Psoas muscle (tissue), 8 donors: ENCODE measurements at places on chromosomes 16 and 17. TPM values are rescaled to one million over a fixed set of nuclear protein-coding genes. Genes with fewer than 3 reads are reported as not detected.
A peak's percentile ranks its signal among the peaks of the same experiment; 100 is the strongest.

GRCh38 chr16:1152651-1153259 is at the start of gene CACNA1H:
TSS of gene CACNA1H (plus strand) at chr16:1153106. CDS start at chr16:1153738, 632 bp downstream.
- no peak for DNase-seq
- no peak within 1 kb of the TSS for H3K27ac ChIP-seq
- H3K27me3 ChIP-seq = no peaks in the 10 kb centered on the region
- H3K4me1 ChIP-seq = no peaks in the 10 kb centered on the region
- no peaks in the 10 kb centered on the region for H3K36me3 ChIP-seq

- H3K36me3 ChIP-seq = no peaks in the 10 kb centered on the region
- H3K27ac ChIP-seq = no peak overlapping the region
- H3K27me3 ChIP-seq = no peaks in the 10 kb centered on the region
- H3K4me1 ChIP-seq = no peaks in the 10 kb centered on the region
Observed at GRCh38 chr16:75514296-75514695, 19.1 kb upstream of the CHST6 start.

GRCh38 chr17:497241-498034 is 144.8 kb upstream of the RPH3AL start:
- no peak overlapping the region for H3K27ac ChIP-seq
- no peak for DNase-seq
- no peaks in the 10 kb centered on the region for H3K4me1 ChIP-seq
- H3K4me3 ChIP-seq = no peak overlapping the region
- H3K27me3 ChIP-seq = no peaks in the 10 kb centered on the region
- H3K36me3 ChIP-seq = no peaks in the 10 kb centered on the region

- DNase-seq = peak; percentile 94
- peaks cover 60% of the 10 kb centered on the region for H3K4me1 ChIP-seq
- peak overlapping the region; percentile 60 for H3K4me3 ChIP-seq
- H3K27me3 ChIP-seq = no peaks in the 10 kb centered on the region
- H3K27ac ChIP-seq = peak overlapping the region; percentile 100
- H3K36me3 ChIP-seq = no peaks in the 10 kb centered on the region
Observed at GRCh38 chr17:17839791-17840707, 3.3 kb upstream of the SREBF1 start.

- H3K27ac ChIP-seq = no peak overlapping the region
- no peaks in the 10 kb centered on the region for H3K36me3 ChIP-seq
- no peak for DNase-seq
- H3K27me3 ChIP-seq = no peaks in the 10 kb centered on the region
Observed at GRCh38 chr16:10314811-10315210, 71.0 kb upstream of the ATF7IP2 start.

DNA sequence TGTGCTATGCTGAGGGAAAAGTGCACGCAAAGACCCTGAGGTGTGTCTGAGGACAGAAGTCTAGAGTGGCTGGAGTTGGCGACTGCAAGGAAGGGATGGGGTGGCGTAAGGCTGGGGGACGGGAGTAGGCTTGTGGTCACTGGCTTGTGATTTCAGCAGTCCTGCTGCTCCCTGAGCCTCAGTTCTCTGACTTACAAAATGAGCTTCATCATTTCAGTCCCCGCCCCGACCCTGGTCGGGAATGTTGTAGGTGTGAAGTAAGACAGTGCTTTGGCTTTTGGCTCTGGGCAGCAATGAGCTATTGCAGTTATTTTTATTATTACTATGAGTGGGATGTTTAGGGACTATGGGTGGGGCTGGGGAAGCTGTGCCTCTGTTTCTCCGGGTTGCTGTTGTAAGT is 8.6 kb downstream of the ADGRG1 start:
- no peaks in the 10 kb centered on the region for H3K4me1 ChIP-seq
- no peak for DNase-seq
- no peaks in the 10 kb centered on the region for H3K27me3 ChIP-seq
- H3K4me3 ChIP-seq = no peak overlapping the region
- H3K27ac ChIP-seq = peak overlapping the region; percentile 63

GRCh38 chr17:49920030-49920769 is 48.8 kb upstream of the DLX4 start:
- no peak overlapping the region for H3K4me3 ChIP-seq
- no peaks in the 10 kb centered on the region for H3K27me3 ChIP-seq
- no peak overlapping the region for H3K27ac ChIP-seq
- H3K4me1 ChIP-seq = no peaks in the 10 kb centered on the region
- no peaks in the 10 kb centered on the region for H3K36me3 ChIP-seq

DNA sequence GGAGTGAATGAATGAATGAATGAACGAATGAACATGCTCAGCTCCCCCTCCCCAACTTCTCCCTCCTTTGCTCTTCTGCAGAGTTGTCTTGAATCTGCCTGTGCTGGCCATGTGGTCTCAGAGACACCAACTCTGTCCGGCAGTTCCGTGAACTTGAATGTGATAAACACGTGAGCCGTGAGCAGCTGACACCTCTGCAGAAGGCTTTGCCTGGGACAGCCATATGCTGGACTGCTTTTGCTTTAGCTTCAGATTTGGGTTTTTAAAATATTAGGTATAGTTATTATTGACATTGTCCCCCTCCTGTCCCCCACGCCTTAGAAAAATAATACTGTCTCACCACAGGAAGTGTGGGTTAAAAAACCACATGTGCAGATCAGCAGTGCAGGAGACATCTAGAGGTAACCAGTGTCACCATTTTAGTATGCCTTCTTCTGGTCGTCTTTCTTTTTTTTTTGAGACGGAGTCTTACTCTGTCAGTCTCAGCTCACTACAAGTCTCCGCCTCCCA is 83.8 kb downstream of the ABCC1 start:
- no peak overlapping the region for H3K27ac ChIP-seq
- H3K4me1 ChIP-seq = peaks cover 10% of the 10 kb centered on the region
- no peak overlapping the region for H3K4me3 ChIP-seq
- H3K27me3 ChIP-seq = no peaks in the 10 kb centered on the region
- DNase-seq = no peak

DNA sequence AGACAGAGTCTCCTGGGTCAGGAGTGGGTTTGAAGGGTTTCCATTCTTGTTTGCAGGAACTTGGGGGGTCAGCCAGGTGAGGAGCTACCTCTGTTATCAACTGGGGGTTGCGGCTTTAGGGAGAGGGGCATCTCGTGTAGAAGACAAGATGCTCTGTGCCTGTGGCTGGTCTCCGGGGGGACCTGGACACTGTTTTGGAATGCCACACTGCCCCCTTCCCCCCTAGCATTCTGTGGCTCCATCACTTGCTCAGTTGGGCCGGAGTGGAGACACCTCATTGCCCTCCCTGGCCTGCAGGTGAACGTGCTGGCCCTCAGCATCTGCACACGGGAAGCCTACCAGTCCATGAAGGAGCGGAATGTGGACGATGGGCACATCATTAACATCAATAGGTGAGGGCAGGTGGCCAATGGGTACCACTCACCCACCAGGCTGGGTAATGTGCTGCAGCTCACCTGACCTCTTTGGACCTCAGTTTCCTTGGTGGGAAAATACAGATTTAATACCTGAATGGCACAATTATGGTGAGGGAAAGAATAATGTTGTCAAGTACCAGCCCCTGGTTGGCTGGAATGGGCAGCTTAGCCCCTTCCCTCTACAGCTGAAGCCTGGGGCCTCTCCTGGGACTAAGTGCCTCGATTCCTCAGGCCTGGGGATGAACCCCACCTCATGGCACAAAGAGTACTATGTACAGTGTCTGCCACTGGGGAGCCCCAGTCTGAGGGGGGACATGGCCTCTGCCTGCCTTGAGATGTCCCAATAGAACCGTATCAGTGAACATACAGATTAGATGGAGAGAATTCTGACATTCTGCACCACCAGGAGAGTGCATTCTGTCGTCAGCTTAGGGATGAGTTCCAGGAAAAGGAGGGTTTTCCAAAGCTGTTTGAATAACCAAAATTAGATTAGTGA is 3.3 kb upstream of the MRM1 start:
- DNase-seq = no peak
- no peaks in the 10 kb centered on the region for H3K27me3 ChIP-seq
- no peak overlapping the region for H3K4me3 ChIP-seq
- no peak overlapping the region for H3K27ac ChIP-seq

DNA sequence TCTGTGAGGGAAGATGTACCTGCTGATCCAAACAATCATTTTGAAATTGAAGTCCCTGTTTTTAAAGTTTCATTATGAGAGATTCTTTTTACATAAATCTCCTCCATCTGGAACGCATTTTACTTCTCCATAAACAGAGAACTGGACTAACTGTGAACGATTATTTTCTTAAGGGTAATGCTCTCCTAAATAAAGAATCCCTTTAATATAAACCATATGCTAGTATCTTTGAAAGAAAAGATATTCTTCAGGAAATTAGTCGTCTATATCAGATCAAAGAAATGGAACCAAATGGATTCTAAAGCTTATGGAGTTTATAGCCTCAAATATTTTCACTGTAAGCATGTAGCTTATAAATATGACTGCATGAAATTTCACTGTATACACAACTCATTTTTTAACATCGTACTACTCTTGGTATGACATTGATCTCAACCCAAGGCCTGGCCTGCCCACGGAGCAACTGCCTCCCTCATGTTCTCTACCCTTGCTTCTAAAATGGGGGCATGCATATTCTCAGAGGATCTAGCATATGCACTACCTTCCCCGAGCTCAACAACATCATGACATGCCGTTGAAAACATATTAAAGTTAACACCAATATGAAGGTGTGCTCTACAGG is 66.4 kb downstream of the MYH10 start:
- H3K27me3 ChIP-seq = no peaks in the 10 kb centered on the region
- no peaks in the 10 kb centered on the region for H3K4me1 ChIP-seq
- H3K4me3 ChIP-seq = no peak overlapping the region
- peaks cover 2% of the 10 kb centered on the region for H3K36me3 ChIP-seq

- no peak for DNase-seq
- no peaks in the 10 kb centered on the region for H3K36me3 ChIP-seq
- H3K4me1 ChIP-seq = no peaks in the 10 kb centered on the region
- H3K4me3 ChIP-seq = no peak overlapping the region
- no peak overlapping the region for H3K27ac ChIP-seq
- H3K27me3 ChIP-seq = no peaks in the 10 kb centered on the region
Observed at GRCh38 chr17:62862251-62862650, 54.1 kb upstream of the MARCHF10 start.

DNA sequence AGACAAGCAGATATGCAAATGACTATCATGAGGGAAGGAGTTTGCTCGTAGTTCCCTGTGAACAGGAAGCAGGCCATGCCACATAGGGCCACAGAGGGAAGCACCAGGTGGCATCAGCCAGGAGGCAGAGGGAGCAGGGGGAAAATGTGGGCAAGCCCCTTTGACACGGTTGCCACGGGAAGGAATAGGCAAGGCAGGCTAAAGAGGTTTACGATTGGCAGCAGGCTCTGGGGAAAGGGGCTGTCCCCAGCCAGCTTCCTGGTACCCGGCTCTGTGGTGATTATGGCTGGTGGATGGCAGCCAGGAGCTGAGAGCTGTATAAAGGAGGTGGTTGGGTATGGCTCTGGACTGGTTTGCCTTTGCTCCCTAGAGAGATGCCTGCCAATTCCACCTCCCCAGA is 848 bp downstream of the CES3 start:
- H3K4me1 ChIP-seq = peaks cover 13% of the 10 kb centered on the region
- no peak overlapping the region for H3K27ac ChIP-seq
- H3K4me3 ChIP-seq = no peak overlapping the region

The OR4D1 gene
- total RNA-seq = not detected

The WRAP53 gene
- total RNA-seq = 6.6 TPM

The CBFA2T3 gene
- total RNA-seq = 4.7 TPM

The ZNF205 gene
- total RNA-seq = 1.9 TPM

The TMC8 gene
- 2.8 TPM for total RNA-seq

The PIK3R5 gene
- total RNA-seq = 2.9 TPM

The TERB1 gene
- not detected for total RNA-seq

The MAP1LC3B gene
- total RNA-seq = 118 TPM

The TMEM204 gene
- total RNA-seq = 9.2 TPM

The SP2 gene
- total RNA-seq = 11.8 TPM
